Fibroblast of lung (primary cell): ENCODE measurements at places on chromosomes 6 and 20. TPM values are rescaled to one million over a fixed set of nuclear protein-coding genes. Genes with fewer than 3 reads are reported as not detected.

Gene EPPIN
- total RNA-seq: not detected in 2 replicates

DNA sequence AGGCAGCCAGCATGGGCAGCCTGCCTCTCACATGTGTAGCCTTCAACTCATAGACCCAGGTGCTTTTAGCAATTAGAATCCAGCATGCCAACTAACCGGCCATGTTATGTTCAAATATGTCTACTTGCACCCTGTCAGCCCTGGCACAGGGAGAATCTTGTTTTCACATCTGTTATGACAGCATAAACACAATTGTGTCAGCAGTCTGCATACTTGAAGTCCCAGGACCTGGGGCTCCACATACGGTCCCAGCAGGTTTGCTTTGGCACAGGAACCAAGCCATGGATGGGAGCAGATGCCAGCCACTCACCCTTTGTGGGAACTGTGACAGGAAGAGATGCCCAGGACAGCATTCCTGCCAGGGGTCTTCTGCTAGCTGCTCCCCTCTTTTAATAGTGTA lies 67.2 kb upstream of the SYNDIG1 start:
- H3K27me3 ChIP-seq: no peaks in the 10 kb centered on the region
- no peaks in the 10 kb centered on the region for H3K36me3 ChIP-seq
- no peak for DNase-seq
- H3K27ac ChIP-seq: no peak overlapping the region

Gene ZKSCAN8
- 16.2 and 21.6 TPM in 2 replicates for total RNA-seq

GRCh38 chr6:130381459-130382380 lies 15.9 kb downstream of the TMEM200A start:
- peaks cover 5% of the 10 kb centered on the region for H3K4me1 ChIP-seq
- peaks cover 3% of the 10 kb centered on the region for H3K36me3 ChIP-seq
- no peak overlapping the region for H3K27ac ChIP-seq
- no peak overlapping the region for H3K4me3 ChIP-seq

DNA sequence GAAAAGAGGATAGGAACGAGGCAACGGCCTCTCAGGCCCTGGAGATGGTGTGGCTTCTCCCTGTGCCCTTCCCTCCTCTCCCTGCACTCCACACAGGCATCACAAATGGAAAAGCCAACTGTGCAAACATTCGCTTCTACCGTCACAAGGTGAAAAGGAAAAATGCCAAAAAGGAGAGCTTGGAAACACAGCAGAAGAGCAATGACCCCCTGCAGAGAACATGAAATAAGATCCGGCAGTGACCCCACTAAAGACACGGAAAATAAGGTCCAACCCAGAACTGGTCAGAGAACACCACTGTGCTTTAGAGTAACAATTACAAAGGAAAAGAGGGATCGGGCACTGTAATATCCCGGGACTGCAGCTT lies 63.0 kb downstream of the SLC22A23 start:
- no peak overlapping the region for H3K4me3 ChIP-seq
- H3K27ac ChIP-seq: no peak overlapping the region
- peaks cover 3% of the 10 kb centered on the region for H3K4me1 ChIP-seq
- DNase-seq: no peak
- H3K36me3 ChIP-seq: no peaks in the 10 kb centered on the region
- H3K27me3 ChIP-seq: no peaks in the 10 kb centered on the region

GRCh38 chr20:51861726-51862466 lies 59.6 kb upstream of the SALL4 start:
- H3K27me3 ChIP-seq: no peaks in the 10 kb centered on the region
- DNase-seq: peak; percentile 51
- no peaks in the 10 kb centered on the region for H3K36me3 ChIP-seq
- H3K27ac ChIP-seq: no peak overlapping the region
- H3K4me3 ChIP-seq: no peak overlapping the region

DNA sequence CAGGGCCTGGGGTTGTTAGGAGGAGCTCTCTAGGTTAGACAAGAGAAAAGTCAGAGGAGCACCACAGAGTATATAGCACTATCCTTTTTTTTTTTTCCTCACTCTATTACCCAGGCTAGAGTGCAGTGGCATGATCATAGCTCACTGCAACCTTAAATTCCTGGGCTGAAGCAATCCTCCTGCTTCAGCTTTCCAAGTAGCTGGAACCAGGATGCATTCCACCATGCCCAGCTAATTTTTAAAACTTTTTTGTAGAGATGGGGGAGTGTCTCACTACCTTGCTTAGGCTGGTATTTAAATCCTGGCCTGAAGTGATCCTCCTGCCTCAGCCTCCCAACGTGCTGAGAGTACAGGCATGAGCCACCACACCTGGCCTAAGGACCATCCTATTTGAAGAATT lies 19.3 kb upstream of the AKIRIN2 start:
- no peak for DNase-seq
- H3K4me1 ChIP-seq: peaks cover 12% of the 10 kb centered on the region
- no peaks in the 10 kb centered on the region for H3K27me3 ChIP-seq
- H3K27ac ChIP-seq: no peak overlapping the region

- peak; percentile 57 for DNase-seq
- H3K4me3 ChIP-seq: no peak overlapping the region
- no peak overlapping the region for H3K27ac ChIP-seq
- H3K27me3 ChIP-seq: no peaks in the 10 kb centered on the region
- no peaks in the 10 kb centered on the region for H3K36me3 ChIP-seq
Measured at GRCh38 chr6:125220712-125221111, 67.1 kb downstream of the TPD52L1 start.

DNA sequence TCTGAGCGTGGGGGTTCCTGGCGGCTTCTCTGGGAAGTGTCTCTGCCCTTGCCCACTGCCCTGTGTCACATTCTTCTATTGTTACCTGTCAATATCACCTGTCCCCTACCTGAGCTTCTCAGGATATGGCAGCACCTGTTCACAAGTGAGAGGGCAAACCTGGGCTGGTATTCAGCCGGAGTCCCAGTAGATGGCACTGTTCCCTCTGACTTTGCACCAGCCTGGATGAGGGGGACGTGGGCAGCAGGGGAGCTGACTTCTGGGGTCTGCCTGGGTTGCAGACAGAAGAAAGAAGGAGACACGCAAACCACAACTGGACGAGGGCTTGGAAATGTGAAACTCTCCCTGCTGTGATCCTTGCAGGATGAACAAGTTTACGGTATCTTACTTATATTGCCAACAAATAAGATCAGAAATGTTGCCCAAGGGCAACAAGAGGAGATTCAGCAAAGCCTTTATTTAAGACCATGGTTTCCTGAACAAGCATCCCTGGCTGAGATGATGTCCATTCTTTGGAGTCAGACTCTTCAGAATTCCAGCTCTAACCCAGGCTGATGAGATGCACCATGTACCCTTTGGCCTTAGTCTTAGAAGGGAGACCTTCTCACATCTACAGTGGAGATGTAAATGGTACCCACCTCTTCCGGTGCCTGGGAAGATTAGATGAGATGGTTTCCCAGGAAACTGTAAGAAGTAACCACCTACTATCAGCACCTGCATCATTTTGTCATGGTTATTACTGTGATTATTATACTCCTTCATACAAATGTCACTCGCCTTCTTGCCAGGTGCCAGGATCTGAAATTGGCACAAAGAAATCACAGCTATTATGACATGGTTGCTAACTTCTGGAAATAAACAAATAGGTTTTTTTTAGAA lies 400.0 kb upstream of the CDH4 start:
- H3K4me1 ChIP-seq: no peaks in the 10 kb centered on the region
- no peak overlapping the region for H3K27ac ChIP-seq
- no peaks in the 10 kb centered on the region for H3K36me3 ChIP-seq
- no peak for DNase-seq

Gene ZSWIM3
- total RNA-seq: 5.6 and 7.6 TPM in 2 replicates

DNA sequence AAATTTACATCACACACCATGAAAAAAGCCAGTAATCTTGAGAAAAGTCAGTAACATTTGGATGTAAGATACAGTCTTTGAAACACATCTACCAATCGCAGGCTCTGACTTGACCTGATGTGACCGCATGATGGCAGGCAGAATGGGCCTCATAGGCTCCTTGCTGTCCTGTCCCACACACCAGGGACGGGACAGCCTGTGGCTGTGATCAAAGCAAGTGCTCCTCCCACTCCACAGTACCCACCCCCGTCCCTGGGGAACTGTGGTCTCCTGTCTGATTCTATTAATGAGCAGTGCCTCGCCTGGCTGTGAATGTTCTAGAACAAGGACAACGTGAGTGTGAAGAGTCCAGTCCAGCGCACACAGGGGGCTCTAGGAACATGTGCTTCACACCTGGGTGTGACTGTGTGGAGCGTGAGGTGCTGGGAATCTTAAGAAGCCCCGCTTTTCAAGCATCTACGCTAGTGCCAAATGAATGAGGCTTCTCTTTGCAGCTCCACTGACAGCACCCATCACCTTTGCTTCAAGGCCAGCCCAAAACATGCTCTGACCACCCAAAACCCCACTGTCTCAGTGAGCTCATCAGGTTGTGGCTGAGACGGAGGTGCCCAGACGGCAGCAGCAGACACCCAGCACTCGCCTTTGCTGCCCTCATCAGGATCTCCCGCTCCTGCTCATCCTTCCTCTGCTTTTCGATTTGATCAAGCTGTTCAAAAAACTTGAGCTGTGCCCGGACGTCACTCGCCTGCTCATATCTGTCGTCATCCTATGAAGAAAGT lies 67.1 kb downstream of the TAF4 start:
- H3K4me1 ChIP-seq: no peaks in the 10 kb centered on the region
- no peak overlapping the region for H3K4me3 ChIP-seq
- H3K27ac ChIP-seq: no peak overlapping the region
- no peak for DNase-seq

DNA sequence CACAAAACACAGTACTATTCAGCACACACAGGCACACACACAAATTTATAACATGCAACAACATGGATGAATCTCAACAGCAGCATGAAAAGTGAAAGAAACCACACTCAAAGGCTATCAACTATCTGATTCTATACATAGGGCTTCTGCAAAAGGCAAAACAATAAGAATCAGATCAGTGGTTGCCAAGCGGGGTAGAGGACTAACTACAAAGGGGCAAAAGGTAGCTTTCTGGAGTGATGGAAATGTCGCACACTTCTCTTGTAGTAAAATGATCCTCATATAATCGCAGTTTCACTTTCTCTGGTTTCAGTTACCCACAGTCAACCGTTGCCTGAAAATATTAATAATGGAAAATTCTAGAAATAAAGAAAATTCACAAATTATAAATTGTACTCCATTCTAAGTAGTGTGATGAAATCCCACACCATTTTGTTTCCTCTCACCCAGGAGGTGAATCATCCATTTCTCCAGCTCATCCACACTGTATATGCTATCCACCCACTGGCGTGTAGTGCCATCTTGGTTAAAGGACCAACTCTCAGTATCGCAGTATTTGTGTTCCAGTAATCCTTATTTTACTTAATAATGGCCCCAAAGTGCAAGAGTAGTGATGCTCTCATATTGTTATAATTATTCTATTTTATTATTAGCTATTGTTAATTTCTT lies 12.8 kb upstream of the PLN start:
- no peak overlapping the region for H3K4me3 ChIP-seq
- H3K36me3 ChIP-seq: no peaks in the 10 kb centered on the region
- H3K27me3 ChIP-seq: no peaks in the 10 kb centered on the region
- no peaks in the 10 kb centered on the region for H3K4me1 ChIP-seq
- DNase-seq: no peak

GRCh38 chr6:87274660-87275274 lies 47.6 kb upstream of the SMIM8 start:
- DNase-seq: peak; percentile 84
- H3K4me3 ChIP-seq: no peak overlapping the region
- H3K36me3 ChIP-seq: no peaks in the 10 kb centered on the region
- no peaks in the 10 kb centered on the region for H3K27me3 ChIP-seq
- no peak overlapping the region for H3K27ac ChIP-seq

Gene C4A
- 21.1 and 46.0 TPM in 2 replicates for total RNA-seq

Gene MAP3K5
- total RNA-seq: 45.2 and 62.6 TPM in 2 replicates

DNA sequence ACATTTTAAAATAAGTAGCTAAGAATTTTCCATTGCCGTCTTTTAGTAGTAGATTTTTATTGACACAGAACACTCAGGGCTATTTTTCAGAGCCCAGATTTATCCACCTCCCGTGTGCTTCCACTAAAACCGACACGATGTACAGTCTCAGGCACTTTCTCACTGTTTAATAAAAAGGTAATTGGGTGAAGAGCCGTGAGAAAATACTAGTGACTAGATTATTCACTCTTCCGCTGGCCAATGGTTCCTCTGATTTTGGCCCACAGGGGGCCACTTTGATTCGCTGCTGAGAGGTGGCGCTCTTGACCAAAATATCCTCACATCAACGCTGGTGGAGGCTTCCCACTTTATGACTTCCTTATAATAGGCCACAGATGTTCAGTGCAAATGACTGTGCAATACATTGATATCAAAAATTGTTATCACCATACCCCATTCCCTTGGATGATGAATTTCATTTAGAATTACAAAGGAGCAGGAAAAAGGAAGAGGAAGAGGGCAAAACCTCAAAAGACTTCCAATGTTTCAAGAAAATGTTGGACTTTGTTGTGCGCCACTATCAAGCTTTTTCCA lies 12.3 kb upstream of the HDDC2 start:
- H3K27me3 ChIP-seq: no peaks in the 10 kb centered on the region
- H3K4me3 ChIP-seq: no peak overlapping the region
- peak; percentile 42 for DNase-seq
- H3K4me1 ChIP-seq: no peaks in the 10 kb centered on the region
- H3K36me3 ChIP-seq: no peaks in the 10 kb centered on the region

DNA sequence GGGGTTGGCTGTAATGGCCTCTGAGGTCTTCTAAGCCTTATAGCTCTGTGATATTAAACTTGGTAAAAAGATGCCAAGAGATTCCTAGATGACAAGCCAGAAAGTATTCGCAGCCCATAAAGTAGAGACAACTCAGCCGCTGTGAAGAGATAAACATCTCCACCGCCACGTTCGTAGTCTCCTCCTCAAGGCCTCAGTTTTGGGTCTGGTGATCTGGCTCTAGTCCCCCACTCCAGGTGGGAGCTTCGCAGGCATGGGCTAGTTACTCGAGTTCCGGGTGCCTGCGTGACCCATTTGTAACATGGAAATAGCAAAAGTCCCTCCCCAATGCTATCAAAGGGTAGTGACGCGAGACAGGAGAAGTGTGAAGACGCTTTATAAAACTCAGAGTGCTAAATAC lies 28.3 kb upstream of the AFDN start:
- no peak overlapping the region for H3K27ac ChIP-seq
- no peaks in the 10 kb centered on the region for H3K4me1 ChIP-seq
- H3K36me3 ChIP-seq: no peaks in the 10 kb centered on the region
- H3K4me3 ChIP-seq: no peak overlapping the region
- no peak for DNase-seq
- no peaks in the 10 kb centered on the region for H3K27me3 ChIP-seq

Gene LAMA4
- 494 and 636 TPM in 2 replicates for total RNA-seq

Gene GSTA2
- total RNA-seq: not detected in 2 replicates

Gene SRC
- 12.3 and 20.3 TPM in 2 replicates for total RNA-seq

GRCh38 chr6:142627474-142627873 lies 317.5 kb downstream of the HIVEP2 start:
- no peaks in the 10 kb centered on the region for H3K27me3 ChIP-seq
- no peak overlapping the region for H3K27ac ChIP-seq
- H3K4me3 ChIP-seq: no peak overlapping the region
- H3K4me1 ChIP-seq: no peaks in the 10 kb centered on the region

GRCh38 chr20:44231713-44232468 lies 15.2 kb upstream of the GDAP1L1 start:
- H3K4me1 ChIP-seq: no peaks in the 10 kb centered on the region
- DNase-seq: no peak
- no peaks in the 10 kb centered on the region for H3K36me3 ChIP-seq
- H3K27ac ChIP-seq: no peak overlapping the region
- no peaks in the 10 kb centered on the region for H3K27me3 ChIP-seq

Gene DLK2
- total RNA-seq: under 0.01 and 0.17 TPM in 2 replicates
